ENCODE measurements at places on chromosomes 11 and 22.

- no peak for DNase-seq
These were observed 122.2 kb downstream of the CD44 start for GRCh38 chr11:35261197-35261596.

DNA sequence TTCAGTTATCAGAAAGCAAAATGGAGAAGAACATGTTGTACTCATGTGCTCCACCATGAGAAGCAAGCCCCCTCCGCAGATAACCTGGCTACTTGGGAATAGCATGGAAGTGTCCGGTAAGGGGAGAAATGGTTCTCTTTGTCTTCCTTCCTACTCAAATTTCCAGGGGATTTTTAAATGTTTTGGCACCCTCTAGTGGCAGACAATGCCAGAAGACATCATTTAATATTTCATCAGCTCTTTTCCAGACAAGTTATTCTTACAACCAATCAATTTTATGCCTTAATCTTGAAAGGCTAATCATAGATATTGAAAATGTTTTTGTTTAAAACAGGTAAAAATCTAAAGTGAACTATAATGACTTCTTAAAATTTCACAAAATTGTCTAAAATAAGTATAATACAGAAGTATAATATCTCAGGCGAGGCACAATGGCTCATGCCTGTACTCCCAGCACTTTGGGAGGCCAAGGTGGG is 15.7 kb downstream of the CRTAM start:
- no peak for DNase-seq

DNA sequence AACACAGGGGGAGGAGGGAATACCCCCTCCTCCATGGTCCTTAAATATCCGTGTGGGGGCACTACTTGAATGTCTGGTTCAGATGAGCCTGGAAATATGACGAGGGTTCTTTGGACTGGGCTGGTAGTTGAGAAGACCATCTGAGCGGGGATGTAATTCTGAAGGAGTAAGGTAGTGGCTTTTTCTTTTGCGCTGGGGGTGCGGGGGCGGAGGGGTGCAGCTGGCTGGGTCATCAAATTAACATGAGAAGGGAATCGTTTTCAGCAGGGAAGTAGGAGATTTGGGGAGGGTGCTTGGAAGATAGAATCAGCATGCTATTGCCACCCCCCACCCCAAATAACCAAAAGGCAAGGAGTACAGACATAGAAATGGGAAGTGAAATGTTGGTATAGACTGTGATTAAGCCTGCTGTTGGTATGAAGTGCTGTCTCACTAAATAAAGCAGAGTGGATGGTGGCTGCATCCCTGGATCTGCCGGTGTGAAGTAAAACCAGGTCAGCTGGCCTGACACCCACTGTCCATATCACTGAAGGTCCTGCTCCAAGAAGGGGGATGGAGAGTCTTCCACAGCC is 121.9 kb upstream of the HSD17B12 start:
- no peak for DNase-seq

GRCh38 chr11:128412847-128413791 is 174.2 kb downstream of the ETS1 start:
- DNase-seq, result no peak

DNA sequence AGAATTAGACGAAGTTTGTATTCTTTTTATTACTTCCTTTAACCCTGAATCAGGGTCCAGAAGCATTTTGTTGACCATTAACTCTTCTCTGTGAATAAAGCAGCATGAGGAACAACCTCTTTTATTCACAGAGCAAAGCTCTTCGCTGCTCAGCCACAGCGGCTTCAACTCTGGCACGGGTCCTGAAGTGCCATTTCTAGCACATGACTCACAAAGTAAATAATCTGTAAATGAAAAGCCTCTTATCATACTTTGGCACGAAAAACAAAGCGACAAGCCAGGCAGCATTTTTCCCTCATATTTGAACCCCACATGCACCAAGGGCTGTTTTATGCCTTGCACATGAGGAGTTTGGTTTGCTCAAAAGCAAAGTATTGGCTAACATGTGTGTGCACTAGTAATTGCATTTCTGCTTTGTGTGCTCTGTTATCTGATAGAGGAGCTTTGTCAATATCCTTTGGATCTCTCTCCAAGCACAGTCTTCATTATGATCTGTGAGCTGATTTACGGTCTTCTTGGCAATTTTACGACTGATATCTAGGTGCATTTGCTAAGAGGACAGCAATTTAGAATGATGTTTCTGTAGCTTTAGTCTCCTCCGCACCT is 33.0 kb upstream of the APOBEC3A start:
- no peak for DNase-seq

GRCh38 chr11:22078063-22078462 is 114.8 kb upstream of the ANO5 start:
- no peak for DNase-seq

DNA sequence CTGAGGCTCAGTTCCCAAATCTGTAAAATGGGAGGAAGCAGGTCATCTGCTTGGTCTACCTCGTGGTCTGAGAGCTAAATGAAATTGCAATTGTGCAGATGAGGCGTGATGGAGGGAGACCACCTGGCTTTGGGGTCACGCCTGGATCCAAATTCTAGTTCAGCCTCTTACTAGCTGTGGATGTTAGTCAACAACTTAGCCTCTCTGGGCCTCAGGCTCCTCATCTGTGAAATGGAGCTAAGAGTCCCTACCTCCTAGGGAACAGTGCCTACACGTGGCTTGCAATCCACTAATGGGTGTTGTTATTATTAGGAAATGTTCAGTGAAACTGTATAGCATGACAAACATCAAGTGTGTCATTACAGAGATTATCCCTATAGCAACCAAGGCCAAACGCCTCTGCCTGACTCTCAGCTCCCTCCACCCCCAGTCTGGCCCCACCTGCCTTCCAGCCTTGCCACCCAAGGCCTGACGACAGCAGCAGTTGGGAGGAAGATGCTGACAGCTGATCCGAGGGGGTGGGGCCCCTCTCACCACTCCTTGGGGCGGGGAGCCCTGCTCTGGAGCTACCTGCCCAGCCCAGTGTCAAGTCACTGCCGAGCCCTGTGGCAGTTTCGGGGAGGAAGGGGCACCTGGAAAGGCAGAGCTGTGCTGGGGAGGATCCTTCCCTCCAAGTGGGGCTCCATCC is 1.7 kb upstream of the RHOD start:
- DNase-seq, result peak; percentile 36

DNA sequence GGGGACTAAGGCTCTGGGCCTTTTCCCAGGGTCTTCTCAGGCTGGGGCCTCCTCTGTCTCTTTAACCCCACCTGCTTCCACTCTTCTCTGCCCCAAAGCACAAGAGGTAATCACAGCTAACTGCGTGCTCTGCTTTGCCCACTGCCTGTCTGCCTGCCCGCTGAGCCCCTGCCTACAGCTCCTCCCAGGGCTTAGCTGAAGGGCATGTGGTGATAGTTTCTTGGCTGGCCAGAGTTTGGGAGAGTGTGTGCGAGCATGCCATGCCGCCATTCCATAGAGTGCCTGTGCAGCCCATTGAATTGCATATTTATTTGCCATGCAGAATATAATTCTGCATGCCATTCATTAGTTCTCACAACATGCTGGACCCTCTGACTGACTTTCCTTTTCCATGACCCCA is 32.5 kb downstream of the PHLDB1 start:
- no peak for DNase-seq

GRCh38 chr11:121839781-121840180 is 276.2 kb downstream of the BLID start:
- DNase-seq, result no peak

- no peak for DNase-seq
These were observed 15.0 kb downstream of the AASDHPPT start for GRCh38 chr11:106092446-106092845.

DNA sequence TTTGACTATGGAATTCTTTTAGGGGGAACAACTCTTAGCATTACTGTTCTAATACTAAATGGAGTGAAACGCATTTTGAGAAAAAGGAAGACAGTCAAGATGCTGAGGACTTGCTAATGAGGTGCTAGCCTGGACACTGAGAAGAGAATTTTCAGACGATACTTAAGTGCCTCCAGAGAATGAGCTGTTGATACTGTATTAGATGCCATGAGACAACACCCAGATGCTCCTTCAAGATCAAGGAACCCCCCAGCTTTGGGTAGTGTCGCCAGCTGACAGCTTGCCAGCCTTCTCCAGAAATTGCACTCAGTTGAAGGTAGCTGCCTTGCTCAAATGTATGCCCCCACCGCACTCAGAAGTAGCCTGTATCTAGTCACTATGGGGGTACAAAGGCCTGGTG is 52.5 kb upstream of the SLC36A4 start:
- no peak for DNase-seq

DNA sequence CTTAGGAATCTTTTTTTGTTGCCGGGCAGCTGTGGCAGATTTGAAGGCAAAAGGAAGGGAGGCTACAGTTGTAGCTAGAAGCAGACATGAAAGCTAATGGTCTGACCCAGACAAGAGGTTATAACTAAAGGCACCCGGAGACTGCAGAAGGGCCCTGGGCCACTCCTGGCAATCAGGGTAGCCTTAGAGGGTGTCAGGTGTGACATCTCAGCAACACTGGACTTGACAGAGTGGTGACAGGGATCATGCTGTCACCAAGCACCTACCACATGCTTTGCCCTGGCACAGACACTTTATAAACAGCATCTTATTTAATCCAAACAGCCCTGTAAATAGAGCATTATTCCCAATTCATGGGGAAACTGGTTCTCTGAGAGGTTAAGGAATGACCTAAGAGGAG is 25.7 kb downstream of the TUB start:
- no peak for DNase-seq

GRCh38 chr11:135069890-135070289 is 657.8 kb upstream of the B3GAT1 start:
- no peak for DNase-seq

GRCh38 chr11:68661697-68662603 is 22.4 kb upstream of the GAL start:
- DNase-seq, result no peak

GRCh38 chr11:128776424-128777284 is 82.8 kb downstream of the FLI1 start:
- DNase-seq, result peak; percentile 37

- DNase-seq, result no peak
These were observed 531.7 kb downstream of the BRD1 start for GRCh38 chr22:49295851-49296560.

- no peak for DNase-seq
These were observed 135.5 kb downstream of the PARVA start for GRCh38 chr11:12512826-12513395.

- DNase-seq, result no peak
These were observed 100.3 kb downstream of the CCDC83 start for GRCh38 chr11:85955531-85955930.

DNA sequence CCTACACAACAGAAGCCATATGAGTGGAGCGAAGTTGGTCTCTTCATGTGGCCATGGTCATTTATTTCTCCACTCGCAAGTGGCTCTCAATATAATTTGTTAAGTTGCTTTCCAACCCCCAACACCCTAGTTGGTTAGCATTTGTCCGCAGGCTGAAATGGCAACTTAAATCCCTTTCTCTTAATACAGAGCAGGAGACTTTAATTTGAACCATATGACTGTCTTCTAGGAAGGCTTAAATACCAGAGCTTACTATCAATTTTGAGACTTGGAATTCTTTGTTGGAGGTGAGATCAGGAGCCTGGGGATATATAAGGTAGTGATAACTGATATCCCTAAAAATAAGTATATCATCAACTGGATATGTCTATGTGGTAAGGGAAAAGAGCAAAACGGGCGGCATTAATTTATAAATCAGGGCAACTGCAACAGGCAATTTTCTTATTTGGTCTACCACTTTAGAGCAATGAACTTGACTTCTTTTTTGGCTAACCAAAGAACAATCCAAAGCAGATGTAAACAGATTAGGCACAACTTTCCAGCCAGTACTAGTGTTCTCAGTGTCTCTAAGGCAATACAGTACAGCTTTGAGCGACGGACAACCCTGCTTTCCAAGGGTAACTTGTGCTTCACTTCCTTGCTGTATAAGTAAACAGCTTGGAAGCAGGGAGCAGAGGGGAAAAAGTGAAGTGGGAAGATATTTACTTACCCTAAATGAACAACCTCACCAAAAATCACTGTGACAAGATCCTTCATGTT is 74.7 kb upstream of the APOA1 start:
- no peak for DNase-seq

DNA sequence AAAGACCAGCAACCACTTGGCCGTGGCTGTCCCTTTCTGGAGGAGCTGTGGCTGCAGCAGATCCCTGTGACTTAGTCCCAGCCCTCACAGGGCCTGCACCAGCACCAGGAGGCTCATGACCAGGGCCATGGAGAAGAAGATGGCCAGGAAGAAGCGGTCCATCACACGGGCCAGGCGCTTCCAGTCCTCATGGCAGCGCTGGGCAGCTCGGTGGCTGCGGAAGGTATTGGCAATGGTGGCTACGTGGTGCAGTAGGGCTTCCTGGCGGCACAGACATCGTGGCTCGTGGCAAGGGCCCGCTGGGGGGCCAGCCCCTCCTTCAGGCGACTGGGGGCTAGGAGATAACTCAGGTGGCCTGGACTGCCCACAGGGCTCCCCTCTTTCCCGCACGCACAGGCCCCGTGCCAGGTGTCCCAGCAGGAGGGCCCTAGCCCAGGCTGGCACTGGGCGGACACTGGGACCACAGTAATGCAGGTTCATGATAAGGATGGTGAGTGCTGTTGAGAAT is 5.1 kb downstream of the CHRNA10 start:
- DNase-seq, result no peak

- peak; percentile 16 for DNase-seq
These were observed 1335.9 kb downstream of the TBC1D22A start for GRCh38 chr22:48098243-48098920.

- no peak for DNase-seq
These were observed 140.4 kb downstream of the NAV2 start for GRCh38 chr11:19853016-19853415.

DNA sequence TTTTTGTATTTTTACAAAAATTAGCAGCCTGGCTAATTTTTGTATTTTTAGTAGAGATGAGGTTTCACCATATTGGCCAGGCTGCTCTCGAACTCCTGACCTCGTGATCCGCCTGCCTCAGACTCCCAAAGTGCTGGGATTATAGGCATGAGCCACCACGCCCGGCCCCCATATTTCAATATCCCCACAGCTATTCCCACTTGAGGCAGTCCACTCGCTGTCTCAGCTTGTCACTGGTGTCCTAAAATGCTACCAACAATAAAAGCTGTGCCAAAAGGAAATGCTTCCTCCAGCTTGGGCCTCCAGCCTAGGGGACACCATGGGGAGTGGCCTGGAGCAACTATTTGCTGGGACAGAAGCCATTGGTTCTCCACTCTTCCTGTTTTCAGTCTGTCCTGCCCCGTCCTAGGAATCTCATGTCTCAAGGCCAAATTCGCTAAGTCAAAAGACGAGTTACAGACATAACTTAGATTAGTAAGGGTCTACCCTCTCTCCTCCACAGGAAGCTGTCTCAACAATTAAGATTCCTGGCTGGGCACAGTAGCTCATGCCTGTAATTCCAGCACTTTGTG is 7.3 kb upstream of the SPINDOC start:
- no peak for DNase-seq
